ENCODE measurements at places on chromosomes 1 and 21.

- no peak for DNase-seq
Measured at GRCh38 chr1:181951213-181951612, 110.3 kb downstream of the ZNF648 start.

GRCh38 chr1:57252597-57253294 lies 171.1 kb downstream of the DAB1 start:
- DNase-seq: no peak

DNA sequence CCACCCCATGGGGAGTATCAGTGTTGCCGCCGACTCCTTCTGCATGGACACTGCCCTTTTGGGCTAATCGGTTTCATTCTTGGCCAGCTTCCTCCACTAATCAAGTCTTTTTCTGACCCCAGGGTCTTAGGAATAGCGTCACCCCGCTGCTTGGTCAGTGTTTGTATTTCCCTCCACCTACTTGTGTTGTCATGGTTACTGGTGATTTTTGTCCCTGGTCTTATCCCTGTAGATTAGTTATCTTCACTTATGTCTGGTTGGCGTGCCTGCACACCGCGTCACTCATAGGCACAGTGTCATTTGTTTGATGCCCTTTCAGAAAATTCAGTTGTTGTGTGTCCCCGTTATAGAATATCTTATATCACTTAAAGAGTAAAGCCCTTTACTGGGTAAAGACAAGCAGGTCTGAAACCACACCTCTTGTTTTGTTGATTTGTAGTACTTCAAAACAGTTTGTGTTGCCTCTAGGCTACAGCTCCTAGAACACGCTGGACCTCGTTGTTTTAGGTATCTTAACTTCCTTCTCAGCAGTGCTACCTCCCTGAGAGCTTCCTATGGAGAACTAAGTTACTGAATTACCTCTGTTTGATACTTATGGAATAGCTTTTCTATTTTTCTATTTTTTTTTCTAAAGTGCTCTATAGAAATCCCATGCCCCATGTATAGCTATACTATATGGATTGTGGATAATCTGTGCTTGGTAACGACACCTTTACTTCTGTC lies 868 bp downstream of the PPP1R12B start:
- DNase-seq: peak; percentile 31

DNA sequence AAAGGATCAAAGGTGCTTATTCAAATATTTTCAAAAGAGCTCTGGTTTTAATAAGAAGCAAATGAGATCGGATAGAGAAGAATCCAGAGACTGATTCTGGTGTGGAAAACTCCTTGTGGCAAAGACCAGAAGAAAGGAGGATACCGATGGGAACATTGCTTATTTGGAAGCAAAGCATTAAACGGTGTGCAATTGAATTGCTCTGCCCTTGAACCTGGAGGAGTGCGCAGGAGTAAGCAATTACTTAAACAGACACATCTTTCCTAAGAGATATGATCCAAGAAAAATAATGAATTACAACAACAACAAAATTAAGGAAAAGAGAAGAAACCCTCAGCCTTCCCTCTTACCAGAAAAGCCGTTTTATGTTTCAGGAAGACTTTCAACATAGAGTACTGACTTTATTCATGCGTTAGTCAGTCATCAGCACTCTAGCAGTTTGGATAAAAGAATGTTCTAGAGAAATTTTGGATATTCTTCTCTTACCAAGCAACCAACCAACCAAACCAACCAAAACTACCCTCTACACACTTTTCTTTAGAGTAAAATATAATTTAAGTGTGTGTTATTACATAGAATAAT lies 191.7 kb downstream of the NTMT2 start:
- no peak for DNase-seq

- peak; percentile 36 for DNase-seq
Measured at GRCh38 chr21:29078869-29079767, 5.7 kb upstream of the CCT8 start.

Measured in activated CD4-positive, alpha-beta T cell treated with anti-CD3 and anti-CD28 coated beads, Interleukin-2, amount 10 ng/mL, durations not matched to agents 7 days and 5 days (primary cell).